ENCODE measurements at places on chromosomes 5 and 9. TPM values are rescaled to one million over a fixed set of nuclear protein-coding genes. Genes with fewer than 3 reads are reported as not detected.

DNA sequence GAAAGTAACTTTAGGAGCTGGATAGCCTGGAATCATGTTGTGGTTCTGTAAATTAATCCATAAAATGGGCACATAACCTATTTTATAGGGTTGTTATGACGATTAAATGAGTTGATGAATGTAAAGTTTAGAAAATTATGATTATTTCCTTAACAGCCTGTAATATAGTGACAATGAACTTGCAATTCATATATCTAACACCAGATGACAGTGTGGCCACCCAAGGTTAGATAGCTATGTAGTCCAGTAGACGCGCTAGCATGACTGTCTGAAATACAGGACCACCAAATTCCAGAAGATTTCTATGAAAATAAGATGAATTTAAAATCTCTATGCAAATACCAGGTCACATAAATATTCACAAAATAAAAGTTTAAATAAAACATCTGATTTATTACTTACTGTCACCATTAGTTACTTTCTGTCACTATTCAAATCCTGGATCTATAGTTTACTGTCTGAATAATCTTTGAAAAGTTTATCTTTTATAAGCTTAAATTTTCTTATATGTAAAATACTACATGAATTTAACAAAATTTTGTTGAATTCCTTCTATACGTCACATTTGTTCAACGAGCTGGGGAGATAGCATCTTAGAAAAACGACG is 26.1 kb upstream of the MACIR start:
- H3K27ac ChIP-seq: no peak overlapping the region
- no peak overlapping the region for H3K4me3 ChIP-seq
- H3K36me3 ChIP-seq: no peaks in the 10 kb centered on the region
- no peak for DNase-seq
- H3K4me1 ChIP-seq: no peaks in the 10 kb centered on the region

GRCh38 chr5:85143138-85143537 is 758.5 kb upstream of the EDIL3 start:
- DNase-seq: no peak
- H3K4me3 ChIP-seq: no peak overlapping the region
- no peaks in the 10 kb centered on the region for H3K4me1 ChIP-seq
- no peak overlapping the region for H3K27ac ChIP-seq
- H3K27me3 ChIP-seq: no peaks in the 10 kb centered on the region
- no peaks in the 10 kb centered on the region for H3K36me3 ChIP-seq

DNA sequence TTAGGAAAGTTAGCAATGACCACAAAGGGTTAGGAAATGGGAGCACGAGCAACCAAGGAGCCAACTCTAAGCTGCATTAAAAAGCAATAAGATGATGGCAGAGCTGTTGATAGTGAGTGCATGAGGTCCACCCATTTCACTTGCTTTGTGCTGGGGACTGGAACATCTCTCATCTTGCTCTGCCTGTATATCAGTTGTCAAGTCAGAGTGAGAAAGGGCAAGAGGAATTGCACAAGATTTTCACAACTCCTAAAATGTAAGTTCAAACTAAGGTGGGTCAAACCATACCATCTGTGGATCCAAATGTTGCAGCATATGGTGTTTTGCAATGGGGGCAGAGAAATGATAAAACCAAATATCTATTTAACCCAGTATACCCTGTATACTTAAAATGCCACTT is 2.8 kb upstream of the ESM1 start:
- no peaks in the 10 kb centered on the region for H3K4me1 ChIP-seq
- no peaks in the 10 kb centered on the region for H3K36me3 ChIP-seq
- H3K27me3 ChIP-seq: no peaks in the 10 kb centered on the region
- DNase-seq: no peak
- H3K4me3 ChIP-seq: no peak overlapping the region
- no peak overlapping the region for H3K27ac ChIP-seq

DNA sequence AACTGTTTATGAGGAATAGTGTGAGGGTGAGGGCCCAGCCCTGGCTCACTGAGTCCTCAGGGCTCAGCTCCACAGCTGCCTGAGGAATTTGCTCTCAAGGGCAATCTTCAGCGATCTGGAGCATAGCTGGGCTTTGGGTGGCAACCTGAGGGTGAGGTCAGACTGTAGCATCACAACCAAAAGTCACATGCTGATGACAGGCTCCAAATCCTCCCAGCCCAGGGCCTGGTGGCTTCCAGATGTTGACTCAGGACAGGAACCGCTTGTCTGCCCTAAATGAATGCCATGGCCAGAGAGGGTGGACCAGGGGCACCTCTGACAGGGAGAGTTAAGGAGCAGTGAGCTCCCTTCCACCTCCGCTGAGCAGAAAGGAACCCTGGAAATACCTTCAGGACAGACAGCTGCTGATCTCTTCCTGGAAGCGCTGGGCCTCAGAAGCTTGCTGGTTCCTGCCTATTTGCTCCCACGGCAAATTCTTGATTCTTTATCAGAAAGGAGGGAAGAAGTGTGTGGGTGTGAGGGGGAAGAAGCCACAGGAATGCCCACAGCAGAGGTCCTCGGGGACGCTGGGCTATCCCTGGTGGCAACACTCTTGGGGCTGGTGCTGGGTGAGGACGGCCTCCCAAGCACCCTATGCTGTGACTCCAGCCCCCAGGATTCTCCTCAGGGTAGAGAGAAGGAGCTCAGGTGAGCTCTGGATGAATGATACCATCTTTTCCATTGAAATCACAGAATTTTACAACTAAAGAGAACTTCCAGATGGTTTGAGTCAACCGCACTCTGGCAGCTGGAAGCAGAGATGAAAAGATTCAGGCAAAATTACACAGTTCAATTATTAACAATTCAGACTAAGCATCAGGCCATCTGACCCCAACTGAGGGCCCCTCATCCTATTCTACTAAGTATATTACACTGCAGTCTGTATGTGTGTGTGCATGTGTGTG is 13.8 kb upstream of the CTSL start:
- H3K4me1 ChIP-seq: peaks cover 4% of the 10 kb centered on the region
- no peak overlapping the region for H3K27ac ChIP-seq
- H3K4me3 ChIP-seq: no peak overlapping the region

DNA sequence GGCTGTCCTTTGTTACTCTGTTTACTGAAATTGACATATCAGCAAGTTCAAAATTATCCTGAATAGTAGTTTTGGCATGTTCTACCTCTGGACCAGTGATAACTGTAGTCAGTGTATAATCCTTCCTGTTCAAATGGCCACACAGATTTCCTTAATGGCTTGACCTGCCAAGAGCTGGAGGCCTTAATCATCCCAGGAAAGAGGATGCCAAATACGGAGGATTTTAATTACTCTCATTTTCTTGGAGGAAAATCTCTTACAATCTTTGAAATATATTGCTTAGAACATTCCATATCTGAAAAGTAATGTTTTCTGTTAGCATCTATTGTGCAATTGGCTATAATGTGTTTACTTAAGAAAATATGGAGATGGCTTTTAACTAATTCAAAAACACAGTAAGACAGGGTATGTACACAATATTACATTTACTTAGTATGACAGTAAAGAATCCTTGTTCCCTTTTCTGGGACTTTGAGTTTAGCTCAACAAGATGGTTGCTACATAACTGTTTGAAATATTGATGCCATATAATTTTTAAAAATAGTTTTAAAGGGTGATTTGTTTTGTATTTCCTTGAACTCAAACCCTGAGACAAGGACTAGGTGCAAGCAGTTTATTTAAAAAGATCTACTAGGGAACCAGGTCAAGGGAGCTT is 68.9 kb upstream of the SELENOP start:
- H3K4me3 ChIP-seq: no peak overlapping the region
- peaks cover 14% of the 10 kb centered on the region for H3K4me1 ChIP-seq
- no peaks in the 10 kb centered on the region for H3K36me3 ChIP-seq
- H3K27ac ChIP-seq: no peak overlapping the region
- H3K27me3 ChIP-seq: no peaks in the 10 kb centered on the region

- H3K27ac ChIP-seq: no peak overlapping the region
- H3K27me3 ChIP-seq: no peaks in the 10 kb centered on the region
- H3K36me3 ChIP-seq: peaks cover 15% of the 10 kb centered on the region
- no peak for DNase-seq
These were observed 28.4 kb downstream of the NNT start for GRCh38 chr5:43631182-43631910.

GRCh38 chr5:154319736-154320135 is 126.1 kb upstream of the SAP30L start:
- H3K4me1 ChIP-seq: no peaks in the 10 kb centered on the region
- H3K4me3 ChIP-seq: no peak overlapping the region
- no peaks in the 10 kb centered on the region for H3K27me3 ChIP-seq

DNA sequence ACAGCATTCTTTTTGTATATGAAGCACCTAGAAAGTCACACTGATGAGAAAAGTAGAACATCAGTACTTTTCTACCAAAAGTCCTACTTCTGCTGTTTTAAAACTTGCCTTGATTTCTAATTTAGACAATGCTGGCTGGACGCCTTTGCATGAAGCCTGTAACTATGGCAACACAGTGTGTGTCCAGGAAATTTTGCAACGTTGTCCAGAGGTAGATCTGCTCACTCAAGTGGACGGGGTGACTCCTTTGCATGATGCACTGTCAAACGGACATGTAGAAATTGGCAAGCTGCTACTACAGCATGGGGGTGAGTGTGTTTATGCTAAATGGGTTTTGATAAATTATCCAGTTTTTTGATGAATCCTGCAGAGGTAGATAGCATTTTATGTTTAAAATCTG is 73.5 kb downstream of the SLF1 start:
- H3K27ac ChIP-seq: no peak overlapping the region
- DNase-seq: no peak
- no peaks in the 10 kb centered on the region for H3K4me1 ChIP-seq
- H3K27me3 ChIP-seq: no peaks in the 10 kb centered on the region

DNA sequence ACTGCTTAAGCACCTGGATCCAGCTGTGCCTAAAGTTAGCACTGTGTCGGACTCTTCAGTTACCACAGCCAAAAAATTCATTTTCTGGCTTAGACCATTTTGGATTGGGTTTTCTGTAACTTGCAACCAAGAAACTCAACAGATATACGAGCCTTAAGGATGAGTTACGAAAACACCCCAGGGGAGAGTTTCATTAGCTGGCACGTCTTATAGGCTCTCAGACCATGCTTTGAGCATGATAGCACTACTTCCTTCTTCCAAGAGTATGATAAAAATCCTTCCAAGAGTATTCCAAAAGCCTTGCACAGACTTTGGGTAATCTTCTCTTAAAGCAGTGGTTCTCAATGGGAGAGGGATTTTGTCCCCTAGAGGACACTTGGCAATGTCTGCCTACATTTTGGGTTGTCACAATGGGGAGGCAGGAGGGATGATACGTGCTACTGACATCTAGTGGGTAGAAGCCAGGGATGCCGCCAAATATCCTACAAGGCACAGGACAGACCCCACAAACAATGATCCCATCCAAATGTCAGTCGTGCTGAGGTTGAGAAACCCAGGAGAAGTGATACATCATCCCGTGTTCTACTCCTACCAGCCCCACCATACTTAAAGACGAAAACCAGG is 64.8 kb downstream of the SMIM23 start:
- no peaks in the 10 kb centered on the region for H3K27me3 ChIP-seq
- peaks cover 8% of the 10 kb centered on the region for H3K4me1 ChIP-seq
- H3K27ac ChIP-seq: no peak overlapping the region
- no peak overlapping the region for H3K4me3 ChIP-seq

DNA sequence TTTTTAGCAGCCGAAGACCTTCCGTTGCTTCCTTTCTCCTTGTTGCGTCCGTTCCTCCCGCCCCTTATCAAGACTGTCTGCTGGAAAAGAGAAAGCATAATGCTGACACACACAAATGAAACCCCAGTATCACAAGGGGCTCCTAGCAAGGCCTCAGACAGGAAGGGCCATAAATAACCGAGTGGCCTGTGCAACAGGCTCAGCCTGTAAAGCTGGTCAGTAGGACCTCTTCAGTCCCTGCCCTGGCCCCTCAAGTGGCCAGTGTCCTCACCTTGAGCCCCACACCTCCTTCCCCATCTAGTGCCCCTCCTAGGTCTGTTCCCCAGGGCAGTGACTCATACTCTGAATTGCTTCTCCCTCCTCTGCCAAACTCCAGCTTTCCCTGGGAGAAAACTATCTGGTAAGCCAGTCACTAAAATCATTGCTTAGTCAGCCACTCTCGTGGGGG is 174.6 kb upstream of the IL12B start:
- H3K36me3 ChIP-seq: no peaks in the 10 kb centered on the region
- peaks cover 12% of the 10 kb centered on the region for H3K4me1 ChIP-seq
- peak overlapping the region; percentile 77 for H3K27ac ChIP-seq
- H3K4me3 ChIP-seq: no peak overlapping the region

- H3K27ac ChIP-seq: peak within 1 kb of the TSS; percentile 51
- DNase-seq: peak; percentile 66
- no peaks in the 10 kb centered on the region for H3K36me3 ChIP-seq
- H3K4me3 ChIP-seq: peak within 1 kb of the TSS; percentile 51
- peaks cover 52% of the 10 kb centered on the region for H3K4me1 ChIP-seq
These were observed at the start of gene CNTFR for GRCh38 chr9:34589636-34590380. Gene CNTFR (minus strand): TSS chr9:34589724. CDS start chr9:34568981, 20,743 bp downstream.

DNA sequence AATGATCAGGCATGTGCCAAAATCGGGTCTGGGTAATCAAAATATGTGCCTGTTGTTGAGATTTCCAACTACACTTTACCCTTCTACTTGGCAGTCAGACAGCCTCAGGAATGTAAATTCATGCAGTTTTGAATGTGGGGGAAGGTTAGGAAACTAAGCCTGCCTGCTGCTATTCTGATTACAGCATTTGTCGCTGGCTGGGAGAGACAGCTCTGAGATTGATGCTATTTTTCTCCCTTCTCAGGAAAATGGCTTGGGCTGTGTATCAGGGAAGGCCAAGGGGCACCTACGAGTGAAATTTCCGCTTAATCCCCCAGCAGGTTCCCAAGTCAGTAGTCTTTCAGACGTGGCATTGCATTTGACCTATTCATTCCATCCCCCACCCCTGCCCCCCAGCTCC is 3.6 kb upstream of the RGS7BP start:
- no peaks in the 10 kb centered on the region for H3K36me3 ChIP-seq
- no peak overlapping the region for H3K4me3 ChIP-seq
- DNase-seq: no peak
- H3K4me1 ChIP-seq: no peaks in the 10 kb centered on the region

DNA sequence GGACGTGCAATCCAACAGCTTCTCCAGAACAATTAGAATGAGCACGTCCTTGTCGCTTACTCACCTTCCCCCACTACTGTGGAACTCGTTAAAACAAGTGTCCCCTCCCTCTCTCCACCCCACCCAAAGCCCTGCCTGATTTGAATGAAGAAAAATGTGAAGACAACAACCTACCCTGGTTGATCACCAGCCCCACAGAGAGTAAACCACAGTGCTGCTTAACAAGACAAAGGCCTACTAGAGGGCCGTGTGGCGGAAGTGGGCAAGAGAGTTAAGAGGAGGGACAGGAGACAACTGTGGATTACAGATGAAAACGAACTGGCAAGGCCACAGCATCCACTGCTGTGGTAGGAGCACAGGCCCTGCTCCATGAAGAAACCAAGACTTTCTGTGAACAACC is 51.1 kb downstream of the CDK5RAP2 start:
- H3K4me1 ChIP-seq: no peaks in the 10 kb centered on the region
- H3K36me3 ChIP-seq: peaks cover 98% of the 10 kb centered on the region

DNA sequence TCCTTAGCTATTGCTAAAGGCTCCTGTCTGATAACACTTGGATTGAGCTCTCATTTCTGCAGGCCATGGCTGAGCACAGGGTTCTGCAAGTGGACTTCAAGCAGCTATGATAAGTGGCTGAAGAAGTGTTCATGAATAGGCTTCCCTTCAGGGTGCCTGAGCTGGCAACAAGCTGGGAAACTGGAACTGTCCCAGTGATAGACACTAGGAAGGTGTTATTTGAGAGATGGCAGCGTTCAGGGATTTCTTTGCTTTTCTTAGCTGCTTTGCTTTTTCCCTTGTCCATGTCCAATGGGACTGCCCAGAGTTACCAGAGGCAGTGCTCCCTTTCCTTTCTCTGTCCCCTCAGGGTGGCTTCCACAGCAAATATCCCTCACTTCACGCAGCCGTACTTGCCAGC is 75.8 kb downstream of the INIP start:
- H3K4me3 ChIP-seq: no peak overlapping the region
- DNase-seq: no peak

Gene SAXO1
- not detected for polyA plus RNA-seq

Gene SV2C
- 0.04 TPM for polyA plus RNA-seq

Gene ZNF618
- polyA plus RNA-seq: 1.0 TPM

Gene SPINK6
- not detected for polyA plus RNA-seq

Gene MYOZ3
- polyA plus RNA-seq: 0.04 TPM

Gene SLC4A9
- 0.04 TPM for polyA plus RNA-seq
